Inflammatory macrophage treated with lipopolysaccharide for 4 hours (primary cell): ENCODE measurements at places on chromosomes 2 and 18.

DNA sequence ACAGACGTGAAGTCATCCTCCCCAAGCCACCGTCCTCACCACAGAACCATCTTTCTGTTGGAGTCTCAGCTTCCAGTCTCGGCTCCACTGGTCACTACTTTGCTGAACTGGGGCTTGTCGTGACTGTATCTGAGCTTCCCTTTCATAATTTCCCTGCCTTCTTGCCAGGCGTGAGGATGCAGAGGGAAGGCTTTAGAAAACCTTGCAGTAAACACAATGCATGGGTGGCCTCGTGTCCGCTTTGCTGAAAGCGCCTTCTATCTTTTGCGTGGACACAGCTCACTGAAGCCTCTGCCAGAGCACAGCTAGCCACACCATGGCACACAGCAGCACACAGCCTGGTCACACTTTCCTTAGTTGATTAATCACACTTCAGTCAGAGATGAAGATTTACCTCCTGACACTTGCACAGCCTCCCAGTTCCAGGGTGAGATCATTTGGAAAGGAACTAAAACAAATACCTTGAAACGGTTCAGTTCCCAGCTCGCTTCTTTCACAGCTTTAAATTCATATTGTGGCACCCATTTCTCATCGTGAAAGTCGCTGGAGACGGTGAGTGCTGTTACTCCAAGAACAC, 2.8 kb upstream of the GPR45 start:
- DNase-seq = no peak

DNA sequence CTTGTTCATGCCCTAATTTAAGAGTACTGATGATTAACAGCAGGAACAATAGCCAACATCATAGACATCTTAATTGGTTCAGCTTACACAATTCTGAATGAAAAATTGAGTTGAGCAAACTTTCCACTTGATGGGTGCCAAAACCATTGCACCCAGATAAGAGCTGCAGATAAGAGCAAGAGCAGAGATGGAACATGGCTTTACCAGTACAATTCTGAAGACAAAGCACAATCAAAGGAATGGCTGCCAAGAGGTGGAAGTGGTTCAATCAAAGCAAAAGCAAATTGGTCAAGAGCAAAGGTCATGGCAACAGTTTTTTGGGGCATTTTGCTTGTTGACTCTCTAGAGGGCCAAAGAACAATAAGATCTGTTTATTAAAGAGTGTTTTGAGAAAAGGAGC, 65.6 kb upstream of the ATP5MC3 start:
- no peak for DNase-seq

DNA sequence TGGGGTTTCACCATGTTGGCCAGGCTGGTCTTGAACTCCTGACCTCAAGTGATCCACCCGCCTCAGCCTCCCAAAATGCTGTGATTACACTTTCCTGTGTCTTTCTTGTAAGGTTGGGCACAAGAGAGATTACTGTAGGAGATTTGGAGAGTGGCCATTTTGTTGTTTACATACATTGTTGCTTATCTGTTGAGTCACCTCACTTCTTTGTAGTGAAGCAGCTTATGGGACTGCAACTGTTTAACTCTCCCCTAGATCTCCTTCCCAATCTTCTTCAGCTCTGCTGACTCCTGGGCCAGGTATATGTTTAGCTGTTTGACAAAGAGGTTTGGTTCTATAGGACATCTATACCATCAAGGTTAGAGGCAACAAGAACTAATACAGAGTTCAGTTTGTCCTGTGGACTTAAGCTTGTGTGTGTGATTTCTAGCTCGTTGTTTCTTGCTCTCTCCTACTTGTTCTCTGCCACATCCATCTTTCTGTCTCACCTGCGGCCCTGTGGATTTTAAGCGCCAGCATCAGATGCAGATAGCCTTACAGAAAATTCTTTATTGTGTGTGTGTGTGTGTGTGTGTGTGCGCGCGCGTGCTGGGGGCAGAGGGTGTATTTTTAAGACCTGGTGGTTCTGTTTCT, 95.4 kb downstream of the HAUS1 start:
- DNase-seq = no peak

DNA sequence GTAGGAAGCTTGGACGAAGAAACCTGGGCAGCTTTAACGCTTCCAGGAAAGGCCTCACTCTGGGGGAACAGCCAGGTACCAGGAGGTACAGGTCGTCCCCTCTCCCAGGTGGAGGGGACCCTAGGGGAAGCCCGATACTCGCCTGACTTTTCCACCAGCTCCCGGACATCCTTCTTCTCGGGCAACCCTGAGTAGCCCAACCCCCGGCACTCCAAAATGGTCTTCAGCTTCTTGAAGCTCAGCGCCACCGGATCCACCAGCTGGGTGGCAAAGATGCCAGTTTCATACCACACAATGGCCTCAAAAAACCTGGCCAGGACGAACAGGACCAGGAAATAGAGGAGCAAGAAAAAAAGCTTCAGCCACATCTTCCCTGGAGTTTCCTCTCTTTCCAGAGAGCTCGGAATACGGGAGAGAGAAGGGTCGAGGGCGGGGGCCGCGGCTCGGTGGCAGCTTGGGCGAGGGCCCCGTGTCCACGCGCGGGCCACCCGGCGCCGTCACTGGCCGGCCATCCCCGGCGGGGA, 1.1 kb downstream of the RNF103 start:
- peak; percentile 29 for DNase-seq

GRCh38 chr2:134259994-134260393, 6.1 kb downstream of the MGAT5 start:
- no peak for DNase-seq

DNA sequence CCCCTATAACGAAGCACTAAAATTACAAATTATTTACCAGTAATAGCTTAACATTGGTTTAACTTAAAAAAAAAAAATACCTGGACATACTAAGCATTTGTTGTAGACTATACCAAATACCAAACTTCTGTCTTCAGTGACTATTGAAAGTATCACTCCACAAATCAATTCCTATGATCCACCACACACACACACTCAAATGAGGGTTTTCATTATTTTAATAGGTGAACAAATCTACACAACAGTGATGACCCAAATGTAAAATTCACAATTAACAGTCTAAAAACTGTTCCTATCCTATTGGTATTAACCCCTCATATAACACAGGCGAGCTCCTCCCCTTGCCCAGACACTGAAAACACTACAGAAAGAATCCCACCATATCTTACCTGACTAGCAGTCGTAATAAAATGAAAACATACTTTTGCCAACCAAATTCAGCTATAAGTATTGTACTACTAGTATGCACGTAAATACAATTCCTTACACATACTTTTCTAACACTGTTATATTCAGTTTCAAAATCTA, 2.5 kb downstream of the SP3 start:
- no peak for DNase-seq

- DNase-seq = no peak
Measured at GRCh38 chr2:153891051-153891450, 19.3 kb downstream of the GALNT13 start.
